ENCODE measurements at places on chromosomes 2 and 18.
A peak's percentile ranks its signal among the peaks of the same experiment; 100 is the strongest.

- DNase-seq: no peak
These were observed 338.8 kb downstream of the CYRIA start for GRCh38 chr2:16326711-16327300.

- DNase-seq: no peak
These were observed 3.5 kb upstream of the ILKAP start for GRCh38 chr2:238207006-238207405.

- DNase-seq: no peak
These were observed 4.0 kb downstream of the B4GALT6 start for GRCh38 chr18:31680433-31680811.

DNA sequence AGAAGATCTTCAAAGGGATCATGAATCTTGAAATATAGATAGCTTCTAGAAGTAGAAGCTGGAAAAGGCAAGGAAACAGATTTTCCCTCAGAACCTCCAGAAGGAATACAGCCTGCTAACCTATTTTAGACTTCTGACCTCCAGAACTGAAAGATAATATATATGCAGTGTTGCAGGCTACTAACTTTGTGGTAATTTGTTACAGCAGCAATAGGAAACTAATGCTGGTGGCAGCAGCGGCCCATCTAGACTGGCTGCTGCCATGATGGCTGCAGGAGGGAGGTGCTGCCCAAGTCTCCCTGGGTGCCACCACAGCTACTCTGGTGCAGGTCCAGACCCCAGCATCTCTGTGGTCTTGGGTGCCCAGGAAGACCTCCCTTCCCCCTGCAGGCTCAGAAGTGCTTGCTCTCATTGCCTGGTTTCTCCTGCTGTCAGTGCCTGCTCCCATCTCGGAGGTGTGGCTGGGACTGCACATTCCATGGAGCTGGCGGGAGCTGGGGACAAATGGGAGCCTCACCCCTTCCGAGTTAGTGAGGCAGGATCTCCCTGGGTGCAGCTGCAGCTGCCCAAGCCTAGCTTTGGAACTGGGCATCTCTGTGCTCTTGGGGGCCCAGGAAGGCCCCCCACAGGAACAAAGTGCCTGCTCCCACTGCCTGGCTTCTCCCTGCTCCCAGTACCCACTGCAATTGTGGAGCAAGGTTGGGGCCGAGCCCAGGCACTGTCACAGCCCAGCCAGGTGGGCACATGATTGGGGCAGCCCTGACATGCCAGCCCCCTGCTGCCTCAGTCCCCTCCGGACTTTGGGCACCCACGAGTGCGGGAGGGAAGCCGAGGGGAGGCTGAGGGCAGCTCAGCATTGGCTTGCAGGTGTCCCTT is 18.1 kb upstream of the CCDC88A start:
- DNase-seq: no peak

GRCh38 chr2:829047-829446 is 121.6 kb upstream of the SNTG2 start:
- no peak for DNase-seq

DNA sequence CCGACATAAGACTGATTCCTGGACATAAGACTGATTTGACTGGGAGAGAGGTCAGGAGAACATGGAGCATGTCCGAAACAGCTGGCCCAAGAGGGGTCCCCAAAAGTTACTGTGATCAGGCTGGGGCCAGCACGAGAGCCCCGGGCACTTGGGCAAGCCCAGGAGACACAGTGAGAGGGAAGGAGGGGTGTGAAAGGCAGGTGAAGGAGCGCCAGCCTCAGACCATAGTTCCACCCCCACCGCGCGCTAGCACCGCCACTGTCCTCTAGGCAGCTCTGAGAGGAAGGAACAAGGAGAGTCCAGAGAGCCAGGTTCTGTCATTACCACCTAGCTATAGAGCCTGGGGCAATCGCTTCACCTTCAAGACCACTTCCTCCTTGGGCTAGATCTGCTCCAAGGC is 78.2 kb upstream of the DAPL1 start:
- DNase-seq: no peak

DNA sequence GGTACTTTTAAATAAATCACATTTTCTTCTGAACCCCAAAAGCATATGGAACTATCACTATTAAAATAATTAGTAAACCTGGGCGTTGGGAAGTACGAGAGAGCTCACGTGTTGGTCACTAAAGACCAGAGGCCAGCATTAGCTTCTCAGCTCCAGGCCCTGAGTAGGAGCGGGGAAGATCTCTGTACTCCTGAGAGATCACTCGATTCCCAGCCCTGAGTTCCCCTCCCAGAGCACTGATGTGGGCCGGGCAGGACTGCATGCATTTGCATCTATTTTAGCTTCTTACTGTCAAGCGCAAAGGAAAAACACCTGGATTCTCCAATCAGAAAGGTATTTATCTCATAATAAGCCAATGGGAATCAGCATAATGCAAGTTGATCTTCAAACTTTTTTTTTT is 6.2 kb downstream of the PXDN start:
- DNase-seq: no peak

- DNase-seq: no peak
These were observed at the start of gene WNT6 for GRCh38 chr2:218859556-218859987. WNT6 (plus strand) TSS chr2:218859805; CDS start chr2:218860038, 233 bp downstream.

DNA sequence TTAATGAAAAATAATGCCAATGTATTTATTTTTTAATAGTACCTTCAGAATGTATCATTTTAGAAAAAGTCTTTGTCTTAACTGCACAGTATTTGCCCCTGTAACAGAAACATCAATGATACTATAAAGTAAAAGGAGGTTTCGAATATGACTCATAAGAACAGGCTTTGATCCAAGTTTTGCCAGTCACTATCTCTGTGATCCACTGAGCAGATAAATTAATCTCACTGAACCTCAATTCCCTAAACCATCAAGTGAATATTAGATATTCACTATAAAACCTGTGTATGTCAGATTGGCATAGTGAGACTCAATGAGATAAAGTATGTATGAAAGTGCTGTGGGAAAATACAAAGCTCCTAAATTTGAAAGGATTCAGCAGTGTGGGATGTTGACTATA is 292.1 kb downstream of the EXOC6B start:
- DNase-seq: no peak

GRCh38 chr2:239225371-239225851 is 175.4 kb downstream of the HDAC4 start:
- peak; percentile 48 for DNase-seq

DNA sequence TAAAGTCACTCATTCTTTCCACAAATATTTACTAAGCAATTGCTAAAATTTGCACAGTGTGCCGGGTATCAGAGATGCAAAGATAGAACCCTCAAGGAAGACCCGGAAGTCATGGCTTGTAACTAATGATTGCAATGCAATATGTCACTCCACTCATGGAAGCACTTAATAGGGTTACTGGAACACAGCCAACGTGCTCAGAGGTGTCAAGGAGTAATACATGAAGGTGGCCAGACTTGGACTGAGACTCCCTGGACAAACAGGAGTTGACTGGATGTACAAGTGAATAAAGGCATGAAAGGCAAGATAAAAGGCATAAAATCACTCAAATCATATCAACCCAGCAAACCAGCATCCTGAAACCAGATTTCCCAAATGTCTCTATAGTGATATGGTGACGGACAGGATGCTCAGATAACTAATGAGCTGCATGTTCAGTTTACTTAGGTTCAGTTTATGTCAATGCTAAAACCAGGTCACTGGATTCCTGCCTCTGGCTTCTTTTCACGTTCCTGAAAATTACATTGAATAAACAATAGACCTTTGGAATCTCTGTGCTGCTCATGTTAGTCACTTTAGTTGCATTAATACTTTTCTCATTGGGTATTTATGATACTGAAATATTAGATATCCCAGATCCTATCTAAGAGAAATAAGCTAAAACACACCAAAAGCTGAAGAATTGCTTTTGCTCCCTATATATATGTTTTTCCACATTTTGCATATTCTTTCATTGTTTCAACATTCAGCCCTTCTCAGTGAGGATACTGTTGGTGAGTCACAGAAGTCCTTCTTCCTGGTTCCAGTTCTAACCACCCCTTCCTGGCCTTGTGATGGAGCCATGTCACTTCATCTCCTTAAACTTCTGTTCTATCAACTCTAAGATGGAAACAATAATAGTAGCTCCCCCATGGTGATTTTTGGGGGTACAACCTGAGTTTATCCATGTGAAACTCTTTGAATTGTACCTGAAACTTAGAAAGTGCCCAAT is 688.9 kb upstream of the ID2 start:
- peak; percentile 23 for DNase-seq

DNA sequence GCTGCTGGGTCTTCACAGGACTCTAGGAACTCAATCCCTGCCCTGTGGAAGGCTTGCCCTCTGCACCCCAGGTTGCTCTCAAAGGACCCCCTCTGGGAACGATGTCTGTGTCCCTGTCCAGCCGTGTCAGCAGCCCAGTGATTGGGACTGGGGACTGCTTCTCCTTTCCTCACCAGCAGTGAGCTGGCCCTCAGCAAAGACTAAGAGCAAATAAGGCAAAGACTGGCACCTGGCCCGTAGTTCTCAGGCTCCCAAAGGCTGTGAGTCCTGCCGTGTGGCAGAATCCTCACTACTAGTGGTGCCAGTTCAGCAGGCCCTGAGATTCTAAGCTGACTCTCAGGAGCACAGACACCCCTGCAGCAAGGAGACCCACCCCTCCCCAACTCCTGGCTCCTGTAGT is 47.8 kb downstream of the TMEM163 start:
- DNase-seq: peak; percentile 22

DNA sequence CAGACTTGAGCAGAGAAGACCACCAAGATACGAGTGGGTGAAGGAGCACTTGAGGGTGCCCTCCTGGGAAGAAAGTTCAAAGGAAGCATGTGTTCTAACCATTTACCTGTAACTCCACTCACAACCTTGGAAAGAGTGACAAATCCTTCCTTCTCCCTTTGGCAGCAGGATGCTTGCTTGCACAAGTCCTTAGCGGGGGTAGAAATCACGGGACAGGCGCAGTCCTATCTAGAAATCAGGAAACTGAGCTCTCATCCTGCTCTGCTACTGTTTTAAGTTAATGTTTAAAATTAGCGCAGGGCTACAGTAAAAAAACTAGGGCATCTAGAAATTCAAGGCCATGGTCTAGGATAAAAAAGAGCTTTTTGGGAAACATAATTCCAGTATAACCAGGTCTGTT is 100.9 kb upstream of the PTPRM start:
- no peak for DNase-seq

DNA sequence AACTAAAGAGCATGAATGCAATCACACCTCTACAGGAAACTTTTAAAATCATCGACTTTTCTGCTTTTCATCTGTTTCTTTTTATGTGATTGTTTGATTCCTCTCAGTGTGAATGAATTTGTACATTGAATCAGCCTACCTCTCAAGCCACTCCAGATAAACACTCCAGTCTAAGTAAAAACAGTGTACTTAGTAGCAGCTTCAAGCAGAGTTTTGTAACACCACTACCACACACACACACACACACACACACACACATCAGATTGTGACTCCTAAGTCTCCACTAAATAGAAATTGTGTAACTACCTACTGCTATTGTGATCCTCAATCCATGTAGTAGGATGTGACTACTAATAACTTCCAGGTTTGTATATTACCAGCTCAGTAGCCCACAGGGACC is 65.3 kb upstream of the EPB41L5 start:
- DNase-seq: no peak

GRCh38 chr2:30226144-30227032 is 4.9 kb upstream of the LBH start:
- DNase-seq: no peak

GRCh38 chr2:235135990-235136561 is 184.3 kb downstream of the SH3BP4 start:
- peak; percentile 83 for DNase-seq

- peak; percentile 77 for DNase-seq
These were observed 71.2 kb downstream of the PLB1 start for GRCh38 chr2:28567061-28567471.

DNA sequence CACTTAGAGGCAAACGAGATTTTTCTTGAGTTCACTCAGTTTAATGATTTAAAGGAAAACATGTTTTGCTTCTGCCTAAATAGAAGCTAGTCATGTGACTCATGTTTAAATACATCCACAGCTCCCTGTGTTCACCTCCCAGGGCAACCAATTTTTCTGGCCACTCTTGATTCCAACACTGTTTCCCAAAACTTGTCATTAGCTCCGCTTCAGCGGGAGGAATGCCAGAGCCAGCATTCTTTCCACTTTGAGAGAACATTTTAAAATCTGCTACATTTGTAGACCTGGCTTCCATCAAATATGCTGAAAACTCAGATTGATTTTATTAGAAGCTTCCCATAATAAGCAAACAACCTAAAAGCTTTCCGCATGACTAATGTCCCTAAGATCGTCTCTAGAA is 2.8 kb upstream of the CYS1 start:
- no peak for DNase-seq

- no peak for DNase-seq
These were observed 59.9 kb upstream of the TANK start for GRCh38 chr2:161100211-161100895.

- DNase-seq: no peak
These were observed 125.1 kb downstream of the PMAIP1 start for GRCh38 chr18:60024857-60025256.

DNA sequence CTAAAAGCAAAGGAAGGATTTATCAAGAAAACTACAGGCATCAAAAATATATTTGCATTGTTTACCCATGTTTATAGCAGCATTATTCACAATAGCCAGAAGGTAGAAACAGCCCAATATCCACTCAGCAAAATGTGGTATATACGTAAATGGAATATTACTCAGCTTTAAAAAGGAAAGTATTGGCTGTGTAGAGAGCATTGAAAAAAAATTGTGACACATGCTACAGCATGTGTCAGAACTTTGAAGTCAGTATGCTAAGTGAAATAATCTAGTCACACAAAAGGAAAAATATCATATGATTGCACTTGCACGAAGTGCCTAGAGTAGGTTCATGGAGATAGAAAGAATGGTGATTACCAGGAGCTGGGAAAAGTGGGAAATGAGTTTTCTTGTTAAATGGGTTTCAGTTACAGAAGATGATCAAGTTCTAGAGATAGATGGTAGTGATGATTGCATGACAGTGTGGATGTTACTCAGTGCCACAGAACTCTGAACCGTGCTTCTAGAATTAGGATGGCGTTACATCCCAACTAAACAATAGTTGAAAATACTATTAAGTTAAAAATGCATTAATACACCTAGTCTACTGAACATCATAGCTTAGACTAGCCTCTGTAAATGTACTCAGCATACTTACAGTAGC is 20.1 kb downstream of the ANKRD12 start:
- DNase-seq: no peak

DNA sequence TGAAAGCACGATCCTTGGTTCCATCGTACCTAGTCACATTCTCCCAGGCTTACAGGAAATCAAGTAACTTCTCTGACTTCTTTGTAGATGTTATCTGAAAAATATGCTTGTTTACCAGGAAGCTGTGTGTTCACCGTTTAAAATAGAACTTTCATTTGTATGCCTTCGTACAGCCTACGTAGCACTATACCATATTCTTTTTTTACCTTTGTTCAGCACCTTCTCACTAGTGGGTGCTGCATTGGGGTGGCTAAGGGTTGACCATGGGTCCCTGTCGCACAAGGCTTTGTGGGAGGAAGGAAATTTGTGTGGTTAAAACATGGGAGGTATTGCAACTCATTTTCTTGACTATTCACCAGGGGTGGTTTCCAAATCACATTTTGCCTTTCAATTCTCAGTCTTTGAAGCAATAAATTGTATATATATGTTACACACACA is 16.6 kb downstream of the MALT1 start:
- DNase-seq: no peak

All from NCI-H2081 (cell line).